Stimulated activated CD8-positive, alpha-beta memory T cell treated with anti-CD3 and anti-CD28 coated beads, Interleukin-7, amount 100 ng/mL, for 1 hour (primary cell): ENCODE measurements at places on chromosomes 12 and 14.

- no peak for DNase-seq
Observed at GRCh38 chr14:30045720-30046119, 118.1 kb upstream of the PRKD1 start.

DNA sequence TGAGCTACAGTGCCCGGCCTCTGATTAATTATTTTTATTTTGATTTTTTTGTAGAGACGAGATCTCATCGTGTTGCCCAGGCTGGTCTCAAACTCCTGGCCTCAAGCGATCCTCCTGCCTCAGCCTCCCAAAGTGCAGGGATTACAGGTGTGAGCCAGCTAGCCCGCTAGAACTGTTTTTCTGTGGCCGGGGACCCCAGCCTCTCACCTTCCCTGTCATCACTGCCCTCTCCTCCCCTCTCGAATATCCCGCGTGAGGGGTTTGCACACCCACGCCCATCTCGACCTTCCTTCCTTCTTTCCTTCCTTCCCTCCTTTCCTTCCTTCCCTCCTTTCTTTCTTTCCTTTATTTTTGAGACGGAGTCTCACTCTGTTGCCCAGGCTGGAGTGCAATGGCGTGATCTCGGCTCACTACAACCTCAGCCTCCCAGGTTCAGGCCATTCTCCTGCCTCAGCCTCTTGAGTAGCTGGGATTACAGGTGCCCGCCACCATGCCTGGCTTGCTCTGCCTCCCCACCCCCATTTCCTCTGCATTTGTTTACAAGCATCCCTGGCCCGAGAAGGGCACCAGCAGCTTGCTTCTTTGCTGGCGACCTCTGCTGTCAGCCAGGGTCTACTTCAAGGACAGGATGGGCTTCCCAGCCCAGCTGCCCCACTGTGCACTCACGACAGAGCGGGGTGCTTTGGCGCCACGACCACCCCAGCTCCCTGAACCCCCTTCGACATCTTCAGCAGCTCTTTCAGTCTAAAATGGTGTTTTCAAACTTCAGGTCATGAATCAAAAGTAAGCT, 4.3 kb upstream of the TRAF3 start:
- DNase-seq = no peak

DNA sequence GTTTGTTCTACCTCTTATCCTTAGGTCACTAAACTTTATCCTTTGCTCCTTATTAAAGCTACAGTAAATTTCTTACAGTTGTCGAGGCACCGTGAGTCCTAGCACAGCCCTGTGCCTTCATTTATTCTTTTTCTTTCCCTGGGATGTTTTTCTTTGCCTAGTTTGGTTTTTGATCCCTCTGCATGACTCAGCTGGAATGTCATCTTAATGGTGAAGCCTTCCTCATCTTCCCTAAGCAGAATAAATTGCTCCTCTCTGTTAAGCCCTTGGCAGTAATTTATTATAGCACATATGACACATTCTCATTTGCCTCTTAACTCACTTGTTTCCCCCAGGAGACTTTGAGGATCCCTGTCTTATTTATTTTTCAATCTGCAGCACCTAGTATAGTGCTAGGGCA, 16.6 kb downstream of the ACTR10 start:
- DNase-seq = no peak

GRCh38 chr14:75184492-75184891, 8.1 kb upstream of the TMED10 start:
- no peak for DNase-seq

DNA sequence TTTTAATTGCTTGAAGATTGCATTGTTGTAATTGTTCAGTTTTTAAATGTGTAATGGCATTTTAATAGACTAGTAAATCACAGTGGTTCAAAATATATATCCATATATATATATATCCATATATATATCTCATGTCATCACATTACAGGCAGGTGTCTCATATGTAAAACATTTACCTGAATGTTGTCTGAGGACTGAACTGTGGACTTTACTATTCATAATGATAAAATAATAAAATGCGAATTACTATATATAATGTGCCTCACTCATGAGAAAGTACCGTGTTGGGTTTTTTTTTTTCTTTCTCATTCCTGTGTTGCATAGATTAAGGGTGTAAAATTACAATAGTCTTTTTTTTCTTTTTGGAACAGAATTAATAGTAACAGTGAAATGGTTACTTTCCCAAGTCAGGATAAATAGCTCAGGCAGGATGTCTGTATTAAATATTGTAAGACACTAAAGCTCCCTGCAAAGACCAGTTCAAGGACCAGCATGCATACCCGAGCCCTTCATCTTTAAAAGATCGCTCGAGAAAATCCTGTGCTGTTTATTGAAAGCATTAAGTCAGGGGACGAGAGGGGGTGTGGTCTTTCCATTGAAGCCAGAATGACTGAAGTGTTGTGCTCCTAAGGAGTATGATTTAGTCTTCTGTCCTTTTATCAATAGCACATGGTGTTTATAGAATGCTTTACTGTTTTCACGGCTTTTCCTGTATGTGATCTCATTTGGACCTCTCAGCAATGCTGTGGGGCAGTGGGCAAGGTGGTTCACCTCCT, 173.5 kb downstream of the CRADD start:
- no peak for DNase-seq

DNA sequence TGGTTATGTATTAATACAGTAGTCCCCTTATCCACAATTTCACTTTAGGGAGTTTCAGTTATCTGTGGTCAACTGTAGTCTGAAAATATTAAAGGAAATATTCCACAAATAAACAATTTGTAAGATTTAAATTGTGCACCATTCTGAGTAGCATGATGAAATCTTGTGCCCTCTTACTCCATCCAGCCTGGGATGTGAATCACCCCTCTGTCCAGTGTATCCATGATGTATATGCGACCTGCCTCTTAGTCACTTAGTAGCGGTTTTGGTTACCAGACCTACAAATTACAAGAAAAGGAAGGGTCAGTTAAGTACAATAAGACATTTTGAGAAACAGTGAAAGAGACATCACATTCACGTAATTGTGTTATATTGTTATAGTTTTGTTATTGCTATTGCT, 39.9 kb upstream of the MDGA2 start:
- no peak for DNase-seq

GRCh38 chr12:119718141-119718540, 50.2 kb downstream of the PRKAB1 start:
- no peak for DNase-seq

GRCh38 chr14:103743691-103744090, 28.1 kb downstream of the ZFYVE21 start:
- DNase-seq = no peak

- no peak for DNase-seq
Observed at GRCh38 chr12:42473130-42473529, 116.4 kb downstream of the PRICKLE1 start.

DNA sequence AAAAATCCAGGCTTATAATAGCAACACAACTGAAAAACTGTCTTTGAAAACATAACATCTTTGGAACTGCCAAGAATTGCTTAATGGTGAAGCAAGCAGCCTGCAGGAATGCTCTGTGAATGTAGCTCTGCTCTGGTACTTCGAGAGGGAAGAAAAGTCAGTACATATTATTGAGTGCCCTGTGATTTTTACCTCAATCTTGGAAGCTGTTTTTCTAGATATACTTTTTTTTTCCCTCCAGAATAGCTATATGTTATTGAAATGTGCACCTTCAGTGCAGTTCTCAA, 508.1 kb downstream of the PCNX1 start:
- no peak for DNase-seq

- DNase-seq = no peak
Observed at GRCh38 chr12:100553936-100554335, 19.5 kb upstream of the GAS2L3 start.

DNA sequence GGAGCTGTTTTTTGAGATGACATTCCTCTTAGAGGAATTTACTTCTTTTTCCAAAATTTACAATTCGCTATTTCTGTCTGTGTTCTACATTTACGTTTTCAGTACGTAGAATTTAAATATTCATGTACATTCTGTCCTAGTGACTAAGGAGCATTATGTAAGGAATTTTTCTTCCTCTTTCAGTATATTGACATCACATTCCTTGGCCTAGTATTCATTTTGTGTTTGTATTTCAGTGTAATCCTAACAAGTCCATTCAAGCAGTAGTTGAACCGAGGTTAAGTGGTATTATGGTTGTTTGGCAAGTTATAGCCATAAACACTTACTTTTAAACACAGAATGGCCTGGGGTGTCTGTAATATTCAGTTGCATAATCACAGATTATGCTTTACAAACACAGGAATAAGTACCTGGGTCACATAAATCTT, 465.2 kb downstream of the PCNX1 start:
- DNase-seq = no peak
